Naive thymus-derived CD4-positive, alpha-beta T cell (primary cell): ENCODE measurements at places on chromosomes 5 and 9. TPM values are rescaled to one million over a fixed set of nuclear protein-coding genes. Genes with fewer than 3 reads are reported as not detected.

GRCh38 chr9:93413530-93413929 is 38.0 kb upstream of the FAM120A start:
- no peak for DNase-seq

DNA sequence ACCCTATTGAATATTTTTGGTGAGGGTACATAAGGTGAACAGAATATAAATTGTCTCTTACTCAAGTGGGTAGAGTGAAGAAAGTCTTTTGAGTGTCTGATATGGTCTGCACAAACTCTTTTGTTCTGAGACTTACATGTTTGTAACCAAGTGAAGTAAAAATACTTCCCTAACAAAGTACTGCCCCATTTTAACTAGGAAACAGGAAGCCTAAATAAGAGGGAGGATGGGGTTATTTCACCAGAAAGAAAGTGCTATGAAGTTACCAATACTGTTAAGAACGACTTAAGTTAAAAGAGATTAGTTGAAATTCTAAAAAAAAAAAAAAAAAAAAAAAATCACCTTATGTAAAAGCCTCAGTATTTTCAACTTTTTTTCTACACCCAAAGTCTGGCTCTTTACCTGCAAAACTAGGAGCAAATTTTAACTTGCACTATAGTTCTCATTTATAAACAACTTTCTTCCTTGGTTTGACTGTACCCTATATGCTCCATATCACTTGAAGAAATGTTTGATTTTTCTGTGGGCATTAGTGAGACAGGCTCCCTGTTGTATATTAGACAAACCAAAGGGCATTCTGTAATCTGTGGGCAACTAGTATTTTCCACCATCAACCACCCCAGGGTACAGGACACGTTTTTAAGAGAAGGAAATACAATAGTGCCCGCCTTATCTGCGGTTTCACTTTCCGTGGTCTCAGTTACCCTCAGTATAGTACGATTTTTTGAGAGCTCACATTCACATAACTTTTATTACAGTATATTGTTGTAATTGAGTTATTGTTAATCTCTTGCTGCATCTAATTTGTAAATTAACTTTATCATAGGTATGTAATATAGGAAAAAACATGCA is 127.7 kb downstream of the NR3C1 start:
- DNase-seq: no peak

- no peak for DNase-seq
These were observed 4.5 kb downstream of the CAMK4 start for GRCh38 chr5:111228520-111229220.

SPINK13 gene
- total RNA-seq: not detected
